Cardiac muscle cell (in vitro differentiated cells and primary cell): ENCODE measurements at places on chromosomes 16 and 17. TPM values are rescaled to one million over a fixed set of nuclear protein-coding genes. Genes with fewer than 3 reads are reported as not detected.

The SCGB1C2 gene
- not detected in 2 replicates for total RNA-seq

DNA sequence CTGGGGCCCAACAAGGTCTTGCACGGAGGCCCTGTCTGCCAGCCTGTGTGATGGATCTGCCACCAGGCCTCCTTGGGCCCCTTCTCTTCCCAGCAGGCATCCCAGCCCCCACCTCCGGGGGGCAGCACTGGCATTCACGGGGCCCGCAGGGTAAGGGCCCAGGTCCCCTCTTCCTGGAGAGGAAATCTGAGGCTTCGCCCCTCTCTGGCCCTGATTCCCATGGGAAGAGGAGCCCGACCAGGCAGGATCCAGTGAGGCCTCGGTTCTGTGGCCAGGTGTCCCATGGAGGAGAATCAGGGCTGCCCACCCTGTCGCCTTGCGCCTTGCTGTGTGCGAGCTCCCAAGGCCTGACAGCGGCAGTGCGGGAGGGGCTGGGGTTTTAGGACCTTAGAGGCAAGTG, 48.4 kb downstream of the PDPK1 start:
- no peak for DNase-seq

The PTGES3L gene
- 42.8 and 50.8 TPM in 2 replicates for total RNA-seq

GRCh38 chr16:12833926-12834325, 30.2 kb upstream of the CPPED1 start:
- no peak for DNase-seq

DNA sequence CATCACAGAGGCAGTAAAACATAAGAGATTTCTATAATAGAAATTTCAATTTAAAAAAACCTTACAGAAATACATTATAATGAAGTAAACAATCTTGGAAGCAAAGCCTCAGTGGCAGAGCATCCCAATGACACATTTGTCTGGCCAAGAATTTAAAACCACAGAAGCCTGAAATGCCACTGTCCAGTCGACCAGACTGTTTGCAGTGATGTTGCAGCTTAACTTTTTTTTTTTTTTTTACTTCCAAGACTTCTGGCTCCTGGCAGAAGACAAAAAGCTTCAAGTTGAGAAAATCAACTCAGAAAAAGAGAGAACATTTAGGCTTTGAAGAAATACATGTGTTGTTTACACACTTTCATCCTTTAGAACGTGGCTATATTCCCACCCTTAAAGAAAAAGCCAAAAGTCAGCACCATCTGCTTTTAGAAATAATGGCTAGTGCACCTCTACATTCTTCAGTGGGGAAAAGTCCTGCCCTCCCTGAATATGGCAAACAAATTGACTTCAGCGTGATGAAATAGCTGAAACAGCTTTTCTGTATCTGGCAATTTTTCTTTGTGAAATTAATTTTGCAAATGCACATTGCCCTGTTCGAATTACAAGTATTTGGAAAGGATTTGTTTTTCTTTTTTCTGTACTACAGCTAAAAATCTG, 205.5 kb upstream of the MON1B start:
- peak; percentile 1 for DNase-seq

GRCh38 chr16:50574745-50575136, 26.5 kb downstream of the NKD1 start:
- no peak for DNase-seq

The KRTAP3-1 gene
- not detected in 2 replicates for total RNA-seq

The NGFR gene
- total RNA-seq: 16.5 and 31.3 TPM in 2 replicates

The SLC13A5 gene
- 0.18 and 0.67 TPM in 2 replicates for total RNA-seq

DNA sequence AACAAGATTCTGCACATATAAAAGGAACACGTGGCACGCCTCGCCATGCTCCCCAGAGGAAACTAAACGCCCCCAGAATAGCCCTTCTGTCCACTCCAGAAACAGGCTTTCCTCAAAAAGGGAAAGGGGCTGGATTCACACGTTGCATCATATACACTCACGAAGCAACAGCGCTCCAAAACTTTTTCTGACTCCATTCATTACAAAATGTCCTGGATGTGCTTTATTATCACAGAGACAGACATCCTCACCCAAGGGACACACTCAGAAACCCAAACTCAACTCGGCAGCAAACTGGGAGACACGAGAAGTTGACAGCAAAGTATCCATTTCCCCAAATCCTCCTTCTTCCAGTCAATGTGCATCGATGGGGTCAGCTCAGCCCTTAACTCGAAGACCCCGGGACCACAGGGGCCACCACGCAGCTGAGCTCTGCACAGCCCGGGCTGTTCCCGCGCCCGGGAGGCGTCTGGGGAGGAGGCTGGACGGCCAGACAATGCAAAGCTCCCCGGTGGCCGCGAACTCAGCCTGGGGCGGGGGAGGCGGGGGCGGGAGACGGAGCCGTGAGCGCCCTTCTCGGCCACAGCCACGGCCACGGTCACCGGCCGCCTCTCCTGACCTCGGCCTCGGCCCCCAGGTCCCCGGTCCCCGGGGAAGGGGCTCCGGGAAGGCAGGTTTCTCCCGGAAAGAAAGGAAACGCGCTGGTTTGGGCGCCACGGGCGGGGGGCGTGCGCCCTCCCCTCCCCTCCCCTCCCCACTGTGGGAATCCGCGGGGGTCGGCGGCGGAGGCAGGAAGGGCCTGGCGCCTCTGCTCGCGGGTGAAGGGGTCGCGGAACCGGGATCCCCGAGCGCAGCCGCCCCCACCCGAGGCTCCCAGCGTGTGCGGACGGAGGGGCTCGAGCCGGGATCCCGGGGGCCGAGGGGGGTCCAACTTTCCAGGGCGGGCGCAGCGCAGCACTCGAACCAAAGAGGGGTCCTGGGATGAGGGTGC, 1.2 kb downstream of the NXN start:
- DNase-seq: peak; percentile 32

The NTN1 gene
- total RNA-seq: 0.21 and 0.60 TPM in 2 replicates

DNA sequence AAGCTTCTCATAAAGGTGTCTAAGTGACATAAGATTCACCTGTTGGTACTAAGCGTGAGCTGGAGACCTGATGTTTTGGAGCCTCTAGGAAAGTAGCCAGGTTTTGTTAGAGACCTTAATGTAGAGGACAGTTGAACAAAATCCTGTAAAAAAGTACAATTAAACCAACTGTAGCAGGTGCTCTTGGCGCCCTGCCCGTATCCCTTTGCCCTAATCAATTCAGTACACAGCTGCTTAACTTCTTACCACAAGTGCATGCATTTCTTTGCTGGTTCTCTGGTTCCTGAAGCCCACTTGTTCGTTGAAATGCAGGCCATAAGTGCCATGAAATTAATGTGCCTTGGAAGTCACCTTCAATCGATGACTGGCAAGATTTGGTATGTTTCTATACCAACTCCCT, 24.4 kb downstream of the GLP2R start:
- no peak for DNase-seq

- peak; percentile 34 for DNase-seq
Measured at GRCh38 chr16:58459344-58460218, 40.4 kb upstream of the NDRG4 start.

DNA sequence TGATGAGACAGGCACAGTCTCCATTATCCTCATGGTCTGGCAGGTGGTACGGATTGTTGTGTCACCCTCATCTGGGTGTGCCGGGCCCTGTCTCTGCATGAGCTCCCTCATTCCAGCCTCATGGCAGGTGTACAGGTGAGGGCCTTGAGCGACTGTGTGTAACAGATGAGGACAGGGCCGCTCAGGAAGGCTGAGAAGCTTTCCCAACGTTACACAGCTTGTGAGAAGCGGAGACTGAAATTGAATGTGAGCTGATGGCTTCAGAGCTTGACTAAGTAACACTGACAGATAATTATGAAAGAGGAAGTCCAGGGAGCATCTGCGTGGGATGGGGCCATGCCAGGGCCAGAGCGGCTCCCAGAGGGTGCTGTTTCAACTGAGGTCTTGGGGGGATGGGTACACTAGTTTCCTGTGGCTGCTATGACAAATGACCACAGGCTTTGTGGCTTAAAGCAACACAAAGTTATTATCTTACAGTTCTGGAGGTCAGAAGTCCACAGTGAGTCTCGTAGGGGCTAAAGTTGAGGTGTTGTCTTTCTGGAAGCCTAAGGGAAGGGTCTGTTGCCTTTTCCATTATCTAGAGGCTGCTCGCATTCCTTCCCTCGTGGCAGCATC, 36.7 kb downstream of the CMIP start:
- DNase-seq: no peak

The BMERB1 gene
- total RNA-seq: 15.2 and 23.4 TPM in 2 replicates

DNA sequence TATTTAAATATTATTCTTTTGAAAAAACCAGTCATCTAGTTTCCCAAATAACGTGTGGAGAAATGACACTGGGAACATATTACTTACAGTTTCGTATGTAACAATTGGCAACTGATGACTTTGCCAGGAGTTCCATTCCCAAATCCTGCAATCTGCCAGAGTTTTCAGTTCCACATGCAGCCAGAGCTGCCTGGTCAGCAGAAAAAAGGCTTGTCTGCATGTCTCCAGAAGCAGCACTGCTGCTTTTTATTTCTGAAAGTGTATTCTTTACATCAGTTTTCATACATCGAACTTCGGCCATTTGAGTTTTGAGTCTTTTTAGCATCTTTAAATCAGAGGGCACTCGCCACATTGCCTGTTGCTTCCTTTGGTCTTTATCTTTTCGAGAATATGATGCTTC, 78.4 kb downstream of the TRIM37 start:
- no peak for DNase-seq

DNA sequence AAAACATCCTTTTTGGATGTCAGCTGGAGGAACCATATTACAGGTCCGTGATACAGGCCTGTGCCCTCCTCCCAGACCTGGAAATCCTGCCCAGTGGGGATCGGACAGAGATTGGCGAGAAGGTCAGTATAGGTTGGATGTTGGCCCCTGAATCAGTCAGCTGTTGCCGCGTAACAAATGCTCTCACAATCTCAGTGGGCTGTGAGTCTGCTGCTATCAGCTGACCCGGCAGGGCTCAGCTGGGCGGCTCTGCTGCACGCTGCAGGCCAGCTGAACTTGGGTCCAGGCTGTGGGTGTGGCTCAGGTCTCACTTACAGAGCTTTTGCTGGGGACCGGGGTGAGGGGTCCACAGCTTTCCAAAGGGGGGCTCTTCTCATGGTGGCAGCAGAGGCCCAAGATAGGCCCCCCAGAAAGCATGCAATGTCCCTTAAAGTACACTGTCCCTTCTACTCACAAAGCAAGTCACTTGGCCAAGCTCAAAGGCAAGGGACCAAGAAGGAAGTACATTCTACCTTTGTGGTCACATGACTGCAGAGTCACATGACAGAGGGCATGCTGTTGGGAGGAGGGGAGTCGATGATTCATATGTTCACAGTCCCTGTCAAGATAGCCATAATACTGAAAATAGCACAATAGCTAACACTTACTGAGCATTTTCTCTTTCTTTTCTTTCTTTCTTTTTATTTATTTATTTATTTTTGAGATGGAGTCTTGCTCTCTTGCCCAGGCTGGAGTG, 134.2 kb downstream of the ABCC1 start:
- no peak for DNase-seq

DNA sequence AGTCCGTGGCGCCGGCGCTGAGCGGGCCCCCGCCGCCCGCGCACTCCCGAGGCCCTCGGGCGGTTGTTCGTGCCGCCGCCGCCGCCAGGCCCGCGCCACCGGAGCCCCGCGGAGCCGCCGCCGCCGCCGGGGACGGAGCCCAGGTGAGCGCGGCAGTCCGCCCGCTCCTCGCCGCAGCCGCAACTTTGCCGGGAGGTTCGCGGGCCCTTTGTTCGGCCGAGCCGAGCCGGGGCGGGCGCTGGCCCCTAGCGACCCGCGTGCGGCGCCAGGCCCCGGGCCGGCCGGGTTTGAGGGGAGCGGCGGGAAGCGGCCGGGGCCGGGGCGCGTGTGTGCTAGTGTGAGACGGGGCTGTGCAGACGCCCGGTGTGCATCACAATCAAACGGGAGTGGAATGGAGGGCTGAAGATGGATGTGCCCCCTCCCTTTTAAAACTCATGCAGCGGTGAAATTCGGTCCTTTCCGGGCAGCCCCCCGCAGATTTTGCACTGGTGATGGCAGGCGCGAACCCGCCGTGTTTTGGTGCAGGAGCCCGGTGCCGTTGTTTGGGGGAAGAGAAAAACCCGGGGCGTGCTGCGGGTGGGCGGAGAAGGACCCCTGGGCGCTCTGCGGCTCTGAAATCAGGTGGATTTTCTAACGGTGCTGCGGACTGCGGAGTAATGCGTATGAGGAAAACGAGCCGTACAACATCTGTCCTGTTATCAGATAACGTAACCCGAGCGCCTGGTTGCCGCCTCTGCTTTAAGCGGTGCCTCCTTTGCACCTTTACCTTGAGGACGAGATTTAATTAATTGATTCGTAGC, 823 bp downstream of the TNRC6C start:
- peak; percentile 17 for DNase-seq
